ENCODE measurements at places on chromosomes 16 and 17.
A peak's percentile ranks its signal among the peaks of the same experiment; 100 is the strongest.

- peak; percentile 18 for DNase-seq
These were observed 21.9 kb downstream of the KCNJ2 start for GRCh38 chr17:70190959-70191805.

- no peak for DNase-seq
These were observed 85.5 kb upstream of the ZNF469 start for GRCh38 chr16:88297178-88297720.

- no peak for DNase-seq
These were observed 158.6 kb downstream of the C16orf78 start for GRCh38 chr16:49531931-49532840.

- DNase-seq: no peak
These were observed 146.3 kb downstream of the TMEM132E start for GRCh38 chr17:34725725-34726124.

- DNase-seq: no peak
These were observed 1603.8 kb downstream of the CDH8 start for GRCh38 chr16:60432472-60432871.

- DNase-seq: no peak
These were observed 4.1 kb upstream of the GFAP start for GRCh38 chr17:44919411-44919810.

- DNase-seq: no peak
These were observed 33.6 kb upstream of the XYLT2 start for GRCh38 chr17:50312308-50312707.

GRCh38 chr17:39666601-39667261 lies 1.5 kb upstream of the PNMT start:
- no peak for DNase-seq

GRCh38 chr17:38730526-38731379 lies 612 bp downstream of the CISD3 start:
- no peak for DNase-seq

DNA sequence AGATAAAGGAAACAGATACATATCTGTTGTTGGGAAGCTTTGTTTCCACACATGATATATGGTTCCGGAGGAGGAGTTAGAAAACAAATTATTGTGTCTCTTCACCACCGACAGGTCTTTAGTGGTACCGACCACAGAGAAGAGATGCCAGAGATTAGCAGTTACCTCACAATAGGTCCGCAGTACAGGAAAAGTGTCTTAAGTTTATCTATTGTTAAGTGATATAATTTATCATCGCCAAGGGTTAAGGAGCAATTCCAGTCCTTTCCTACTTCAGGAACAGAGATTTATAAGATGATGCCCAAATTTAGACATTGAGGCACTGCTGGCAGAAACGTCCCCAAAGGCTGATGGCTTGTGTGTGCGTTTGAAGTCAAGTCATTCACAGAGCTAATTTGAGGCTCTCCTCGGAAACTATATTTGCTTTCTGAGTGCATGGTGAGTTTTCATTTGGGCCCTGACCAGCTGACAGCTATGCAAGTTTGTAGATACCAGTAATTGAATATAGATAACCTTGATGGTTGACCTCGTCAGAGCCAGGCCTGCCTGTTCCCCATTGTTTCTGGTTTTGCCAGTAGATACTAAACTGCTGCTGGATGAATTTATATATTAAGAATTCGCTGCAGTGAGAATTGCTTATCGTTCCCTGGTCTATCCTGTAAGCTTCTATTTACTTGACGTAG lies 196.4 kb upstream of the IRX3 start:
- no peak for DNase-seq

DNA sequence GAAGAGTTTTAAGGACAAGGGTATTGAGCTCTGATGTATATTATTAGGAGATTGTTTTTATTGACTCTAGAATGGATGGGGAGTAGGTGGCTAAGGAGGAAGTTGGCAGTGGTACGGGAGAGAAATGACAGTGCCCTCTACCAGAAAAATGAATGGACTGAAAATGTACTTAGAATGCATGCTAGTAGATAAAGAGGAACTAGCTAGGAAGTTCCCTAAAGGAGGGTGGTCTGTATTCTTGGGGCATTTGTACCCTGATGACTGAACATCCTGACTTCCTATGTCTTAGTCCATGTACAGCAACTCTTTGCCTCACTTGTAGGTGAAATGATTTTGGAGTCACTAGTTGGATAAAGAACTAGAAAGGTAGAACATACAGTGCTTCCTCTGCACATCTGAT lies 581.5 kb upstream of the RBFOX1 start:
- DNase-seq: no peak

- no peak for DNase-seq
These were observed 21.7 kb downstream of the USP36 start for GRCh38 chr17:78818932-78819331.

GRCh38 chr17:69166957-69167356 lies 25.3 kb upstream of the ABCA6 start:
- DNase-seq: no peak

- DNase-seq: no peak
These were observed 42.4 kb upstream of the LONP2 start for GRCh38 chr16:48201515-48202201.

DNA sequence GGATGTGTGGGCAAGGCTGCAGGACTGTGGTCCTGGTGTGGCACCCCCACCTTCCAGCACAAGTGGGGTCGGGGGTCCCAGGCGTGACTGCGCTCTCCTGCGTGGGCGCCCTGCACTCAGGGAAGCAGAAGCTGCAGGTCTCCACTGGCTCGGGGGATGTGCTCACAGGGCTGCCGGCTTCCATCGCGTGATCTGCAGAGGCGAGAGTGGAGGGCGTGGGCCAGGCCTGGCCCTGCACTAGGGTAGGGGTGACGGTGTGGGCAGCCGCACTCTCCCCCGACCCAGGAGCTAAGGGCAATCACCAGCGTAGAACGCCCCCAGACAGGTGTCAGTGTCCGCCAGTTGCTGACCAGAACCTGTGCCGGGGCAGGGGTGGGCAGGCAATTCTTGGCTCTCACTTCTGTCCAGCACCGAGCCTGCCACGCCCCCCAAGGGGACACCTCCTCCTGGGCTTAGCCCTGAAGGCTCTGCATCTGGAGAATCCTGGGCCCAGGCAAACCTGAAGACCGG lies 32.3 kb downstream of the TNFRSF13B start:
- DNase-seq: no peak

GRCh38 chr17:34265711-34266110 lies 4.3 kb upstream of the CCL7 start:
- no peak for DNase-seq
